ENCODE measurements at places on chromosomes 5 and 9. TPM values are rescaled to one million over a fixed set of nuclear protein-coding genes. Genes with fewer than 3 reads are reported as not detected.

Gene PCDHA1
- total RNA-seq: not detected

Gene FSD1L
- total RNA-seq: 8.7 TPM

GRCh38 chr9:38649731-38650363 lies 29.5 kb upstream of the ANKRD18A start:
- H3K4me1 ChIP-seq: no peaks in the 10 kb centered on the region
- no peak overlapping the region for H3K4me3 ChIP-seq
- H3K27ac ChIP-seq: peak overlapping the region; percentile 54
- DNase-seq: no peak

DNA sequence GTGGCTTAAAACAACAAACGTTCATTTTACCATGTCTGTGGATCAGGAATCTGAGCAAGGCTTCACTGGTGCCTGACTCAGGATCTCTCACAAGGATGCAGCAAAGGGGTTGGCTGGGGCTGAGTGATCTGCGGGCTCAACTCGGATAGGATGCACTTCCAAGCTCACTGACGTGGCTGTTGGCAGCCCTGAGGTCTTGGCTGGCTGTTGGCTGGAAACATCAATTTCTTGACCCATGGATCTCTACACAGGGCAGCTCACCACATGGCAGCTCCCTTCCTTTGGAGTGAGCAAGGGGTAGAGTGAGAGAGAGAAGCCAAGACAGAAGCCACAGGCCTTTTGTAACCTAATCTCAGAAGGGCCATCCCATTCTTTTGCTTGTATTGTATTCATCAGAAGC lies 202.1 kb downstream of the NXNL2 start:
- no peak for DNase-seq
- H3K27ac ChIP-seq: no peak overlapping the region
- H3K36me3 ChIP-seq: no peaks in the 10 kb centered on the region
- peaks cover 23% of the 10 kb centered on the region for H3K4me1 ChIP-seq
- H3K27me3 ChIP-seq: no peaks in the 10 kb centered on the region

Gene GPX3
- 99.0 TPM for total RNA-seq

DNA sequence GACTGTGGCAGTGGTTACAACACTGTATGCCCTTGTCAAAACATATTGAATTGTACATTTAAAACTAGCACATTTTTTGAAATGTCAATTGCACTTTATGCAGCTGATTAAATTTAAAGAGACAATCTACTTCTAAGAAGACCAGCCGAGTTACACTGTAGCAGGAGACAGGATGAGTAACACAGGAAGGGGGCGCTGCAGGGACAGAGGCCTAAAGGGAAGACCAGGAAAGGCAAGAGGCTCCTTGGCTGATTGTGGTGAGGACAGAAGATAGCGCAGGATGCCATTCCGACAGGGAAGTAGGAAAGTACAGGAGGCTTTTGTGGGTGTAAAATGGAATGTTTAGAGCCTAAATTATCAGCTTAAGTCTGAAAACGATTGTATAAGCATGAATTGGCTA lies 28.2 kb upstream of the PPP2R2B start:
- no peaks in the 10 kb centered on the region for H3K27me3 ChIP-seq
- no peak overlapping the region for H3K4me3 ChIP-seq
- no peaks in the 10 kb centered on the region for H3K4me1 ChIP-seq
- H3K27ac ChIP-seq: no peak overlapping the region

- no peak overlapping the region for H3K4me3 ChIP-seq
- H3K36me3 ChIP-seq: no peaks in the 10 kb centered on the region
- no peak for DNase-seq
- no peak overlapping the region for H3K27ac ChIP-seq
Measured at GRCh38 chr5:124949862-124950261, 203.4 kb upstream of the ZNF608 start.
